Esophagus muscularis mucosa (tissue), 4 donors: ENCODE measurements at places on chromosomes 11 and 22.

- H3K27me3 ChIP-seq = no peaks in the 10 kb centered on the region
- no peak for DNase-seq
- H3K4me1 ChIP-seq = no peaks in the 10 kb centered on the region
- H3K27ac ChIP-seq = no peak overlapping the region
- H3K36me3 ChIP-seq = no peaks in the 10 kb centered on the region
- no peak overlapping the region for H3K4me3 ChIP-seq
These were observed 90.0 kb upstream of the LINC01488 start for GRCh38 chr11:69391192-69392103.

- no peak overlapping the region for H3K27ac ChIP-seq
- H3K36me3 ChIP-seq = peaks cover 8% of the 10 kb centered on the region
- H3K27me3 ChIP-seq = no peaks in the 10 kb centered on the region
- peaks cover 19% of the 10 kb centered on the region for H3K4me1 ChIP-seq
These were observed 55.6 kb downstream of the ATG16L2 start for GRCh38 chr11:72869831-72870230.

DNA sequence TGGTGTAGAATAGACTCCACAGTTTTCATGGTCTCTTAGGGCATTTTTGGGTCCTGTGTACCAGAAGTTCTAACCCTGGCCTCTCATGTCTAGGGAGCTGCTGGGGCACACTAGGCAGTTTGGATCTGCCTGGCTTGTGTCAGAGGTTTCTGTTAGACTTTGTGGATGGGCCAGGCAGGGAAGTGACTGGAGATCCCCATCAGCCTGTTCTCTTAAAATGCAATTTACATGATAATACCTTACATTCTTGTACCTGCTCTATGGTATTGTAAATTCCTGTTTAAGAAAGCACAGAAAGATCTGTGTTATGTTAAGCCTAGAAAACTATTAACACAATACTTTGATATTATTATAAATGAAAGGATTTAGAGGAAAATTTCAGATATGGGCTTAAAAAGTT, 104.0 kb downstream of the ARHGAP42 start:
- H3K4me1 ChIP-seq = peaks cover 16% of the 10 kb centered on the region
- no peak for DNase-seq
- no peak overlapping the region for H3K27ac ChIP-seq

DNA sequence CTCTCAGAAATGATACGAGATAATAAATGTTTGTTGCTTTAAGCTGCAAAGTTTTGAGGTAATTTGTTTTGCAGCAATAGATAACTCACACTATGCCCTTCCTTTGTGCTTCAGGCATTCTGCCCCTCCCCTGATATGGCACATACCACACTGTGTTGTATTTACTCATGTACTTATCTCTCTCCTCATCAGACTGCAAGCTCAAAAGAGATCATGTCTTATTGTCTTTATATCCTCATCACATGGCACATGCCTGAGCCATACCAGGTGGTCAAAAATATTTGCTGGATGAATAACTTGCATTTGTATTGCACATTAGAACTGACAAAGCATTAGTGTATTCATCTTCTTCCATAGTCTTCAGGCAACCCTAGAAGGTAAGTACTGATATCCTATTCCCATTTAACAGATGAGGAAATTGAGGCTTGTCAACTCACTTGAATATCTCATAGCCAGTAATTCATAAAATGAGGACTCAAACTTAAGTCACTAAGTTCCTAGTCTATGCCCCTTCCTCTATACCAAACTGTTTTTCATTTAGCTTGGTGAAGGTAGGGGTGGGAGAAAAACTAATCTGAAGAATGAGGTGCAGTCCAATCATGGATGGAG, 83.9 kb upstream of the EED start:
- H3K36me3 ChIP-seq = no peaks in the 10 kb centered on the region
- H3K27me3 ChIP-seq = no peaks in the 10 kb centered on the region
- H3K4me3 ChIP-seq = no peak overlapping the region
- H3K27ac ChIP-seq = no peak overlapping the region

GRCh38 chr11:61966734-61967115, 709 bp downstream of the FTH1 start:
- peak overlapping the region; percentile 93 for H3K4me3 ChIP-seq
- H3K36me3 ChIP-seq = peaks cover 44% of the 10 kb centered on the region
- H3K27me3 ChIP-seq = no peaks in the 10 kb centered on the region
- no peak for DNase-seq
- H3K4me1 ChIP-seq = peaks cover 81% of the 10 kb centered on the region

DNA sequence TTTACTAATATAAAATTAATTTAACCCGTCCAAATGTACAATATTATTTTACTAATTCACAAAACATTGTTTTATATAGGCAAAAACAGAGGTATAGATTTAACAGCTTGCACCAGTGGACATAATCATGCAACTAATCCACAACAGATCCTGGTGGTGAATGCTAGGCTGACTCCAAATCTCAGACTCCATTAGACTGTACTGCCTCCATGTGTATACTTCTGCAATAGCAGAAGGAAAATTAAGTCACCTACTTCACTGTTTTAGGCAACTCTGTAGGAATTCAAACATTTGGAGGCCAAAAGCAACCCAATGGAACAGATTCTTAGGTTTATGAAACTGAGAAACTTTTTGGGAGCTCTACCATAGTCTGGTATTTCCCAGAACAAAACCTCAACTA, 30.0 kb upstream of the RAB39A start:
- no peak for DNase-seq
- H3K4me1 ChIP-seq = no peaks in the 10 kb centered on the region
- H3K36me3 ChIP-seq = no peaks in the 10 kb centered on the region
- H3K4me3 ChIP-seq = no peak overlapping the region

GRCh38 chr11:9330387-9331384, 16.3 kb upstream of the TMEM41B start:
- no peaks in the 10 kb centered on the region for H3K36me3 ChIP-seq
- H3K27me3 ChIP-seq = no peaks in the 10 kb centered on the region
- peaks cover 4% of the 10 kb centered on the region for H3K4me1 ChIP-seq
- H3K4me3 ChIP-seq = no peak overlapping the region
- H3K27ac ChIP-seq = no peak overlapping the region

- no peaks in the 10 kb centered on the region for H3K36me3 ChIP-seq
- no peaks in the 10 kb centered on the region for H3K4me1 ChIP-seq
- H3K27ac ChIP-seq = no peak overlapping the region
- H3K4me3 ChIP-seq = no peak overlapping the region
- peak; percentile 80 for DNase-seq
These were observed 315.1 kb upstream of the API5 start for GRCh38 chr11:42996421-42997307.

GRCh38 chr11:101944923-101945322, 28.6 kb upstream of the ANGPTL5 start:
- H3K36me3 ChIP-seq = peaks cover 3% of the 10 kb centered on the region
- no peaks in the 10 kb centered on the region for H3K27me3 ChIP-seq
- no peak for DNase-seq
- H3K4me1 ChIP-seq = no peaks in the 10 kb centered on the region

DNA sequence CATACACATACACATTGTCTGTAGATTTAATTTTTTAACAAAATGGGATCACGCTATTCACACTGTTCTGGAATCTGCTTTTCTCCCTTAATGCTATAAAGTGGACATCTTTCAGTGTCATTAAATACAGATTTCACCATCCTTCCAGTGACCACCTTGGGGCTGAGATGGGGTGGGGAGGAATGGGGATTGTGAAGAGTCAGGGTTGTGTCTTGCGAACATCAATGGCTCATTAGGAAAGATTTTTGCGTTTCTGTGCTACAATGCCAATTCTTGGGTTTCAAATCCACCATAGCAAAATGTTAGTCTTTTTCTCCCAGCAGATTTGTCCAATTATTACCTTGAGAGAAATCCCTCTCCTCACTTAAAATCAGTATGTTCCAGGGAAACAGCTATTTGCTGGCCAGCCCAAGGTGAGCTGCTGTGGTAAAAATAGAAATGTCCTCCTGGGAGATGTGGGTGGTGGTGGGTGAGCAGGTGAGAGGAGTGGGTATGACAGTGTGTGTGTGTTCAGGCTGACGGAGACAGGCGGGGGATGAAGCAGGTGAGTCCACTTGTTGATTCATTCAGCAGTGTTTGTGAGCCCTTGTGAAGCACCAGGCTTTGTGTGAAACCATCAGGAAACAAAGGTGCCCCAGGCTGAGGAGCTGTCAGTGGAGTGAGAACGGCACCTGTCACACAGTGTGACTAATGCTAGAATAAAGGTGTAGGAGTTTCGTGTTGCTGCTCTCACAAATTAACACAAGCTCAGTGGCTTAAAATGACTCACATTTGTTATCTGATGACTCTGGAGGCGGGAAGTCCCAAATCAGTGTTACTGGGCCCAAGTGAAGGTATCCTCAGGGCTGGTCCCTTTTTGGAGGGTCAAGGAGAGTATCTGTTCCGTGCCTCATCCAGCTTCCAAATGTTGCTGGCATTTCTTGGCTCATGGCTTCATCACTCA, 1.7 kb upstream of the CBX6 start:
- peak overlapping the region; percentile 85 for H3K4me3 ChIP-seq
- H3K27me3 ChIP-seq = no peaks in the 10 kb centered on the region
- H3K4me1 ChIP-seq = peaks cover 41% of the 10 kb centered on the region
- DNase-seq = peak; percentile 31
- peaks cover 6% of the 10 kb centered on the region for H3K36me3 ChIP-seq

- DNase-seq = no peak
- no peak overlapping the region for H3K27ac ChIP-seq
- H3K4me1 ChIP-seq = peaks cover 7% of the 10 kb centered on the region
- H3K27me3 ChIP-seq = no peaks in the 10 kb centered on the region
These were observed 22.5 kb upstream of the DAGLA start for GRCh38 chr11:61657566-61658290.

DNA sequence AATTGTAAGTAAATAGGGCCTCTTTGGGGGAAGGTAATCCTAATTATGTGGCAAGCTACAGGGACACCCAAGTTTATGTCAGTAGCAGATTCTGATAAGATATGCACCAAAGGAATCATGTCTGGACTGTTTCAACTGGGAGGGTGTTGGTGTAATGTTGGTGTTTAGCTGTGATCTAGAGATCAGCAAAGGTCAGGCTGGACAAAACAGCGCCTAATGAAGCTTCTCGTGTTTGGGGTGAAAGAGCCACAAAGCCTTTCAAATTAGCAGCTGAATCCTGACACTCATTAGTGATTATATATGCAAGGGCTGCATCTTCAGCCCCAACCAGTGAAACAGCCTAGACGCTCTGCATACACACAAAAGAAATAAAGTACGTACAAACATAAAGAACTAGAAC, 106.3 kb downstream of the MPPED2 start:
- H3K4me1 ChIP-seq = peaks cover 37% of the 10 kb centered on the region
- H3K27me3 ChIP-seq = no peaks in the 10 kb centered on the region
- peak overlapping the region; percentile 1 for H3K27ac ChIP-seq

- no peak overlapping the region for H3K27ac ChIP-seq
- DNase-seq = peak; percentile 70
- no peak overlapping the region for H3K4me3 ChIP-seq
- no peaks in the 10 kb centered on the region for H3K36me3 ChIP-seq
- no peaks in the 10 kb centered on the region for H3K27me3 ChIP-seq
These were observed 126.2 kb upstream of the SERPIND1 start for GRCh38 chr22:20647586-20648305.

- H3K27me3 ChIP-seq = no peaks in the 10 kb centered on the region
- peaks cover 17% of the 10 kb centered on the region for H3K36me3 ChIP-seq
- peak; percentile 97 for DNase-seq
- peak overlapping the region; percentile 68 for H3K27ac ChIP-seq
- peaks cover 26% of the 10 kb centered on the region for H3K4me1 ChIP-seq
These were observed 9.6 kb upstream of the UCP3 start for GRCh38 chr11:74018331-74019005.

GRCh38 chr11:70931430-70931829, 320.9 kb downstream of the SHANK2 start:
- H3K4me1 ChIP-seq = no peaks in the 10 kb centered on the region
- H3K4me3 ChIP-seq = no peak overlapping the region
- H3K27me3 ChIP-seq = no peaks in the 10 kb centered on the region
- H3K36me3 ChIP-seq = no peaks in the 10 kb centered on the region
- H3K27ac ChIP-seq = no peak overlapping the region
- no peak for DNase-seq

DNA sequence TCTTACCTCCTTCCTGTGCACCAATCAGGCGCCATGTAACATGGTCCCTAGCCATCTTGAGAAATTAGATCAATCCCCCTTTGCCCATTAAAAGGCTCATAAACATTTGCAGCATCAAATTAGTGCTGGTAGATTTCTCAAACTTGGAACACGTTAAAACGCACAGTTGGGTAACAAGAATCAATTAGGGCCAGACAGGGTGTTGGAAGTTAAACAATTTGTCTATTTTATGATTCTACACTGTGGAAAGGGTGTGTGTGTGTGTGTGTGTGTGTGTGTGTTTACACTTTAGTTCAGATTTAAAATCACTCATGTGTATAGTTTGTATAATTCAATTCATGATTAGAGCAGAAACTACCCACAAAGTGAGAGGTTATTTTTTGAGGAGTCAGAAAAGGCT, 682.0 kb downstream of the OPCML start:
- H3K36me3 ChIP-seq = no peaks in the 10 kb centered on the region
- no peak overlapping the region for H3K27ac ChIP-seq
- H3K4me3 ChIP-seq = no peak overlapping the region
- no peaks in the 10 kb centered on the region for H3K4me1 ChIP-seq

GRCh38 chr22:31091106-31091975, 10.2 kb downstream of the SMTN start:
- H3K4me1 ChIP-seq = peaks cover 93% of the 10 kb centered on the region
- H3K4me3 ChIP-seq = peak overlapping the region; percentile 82
- no peak for DNase-seq
- peaks cover 61% of the 10 kb centered on the region for H3K36me3 ChIP-seq
- H3K27ac ChIP-seq = peak overlapping the region; percentile 99

DNA sequence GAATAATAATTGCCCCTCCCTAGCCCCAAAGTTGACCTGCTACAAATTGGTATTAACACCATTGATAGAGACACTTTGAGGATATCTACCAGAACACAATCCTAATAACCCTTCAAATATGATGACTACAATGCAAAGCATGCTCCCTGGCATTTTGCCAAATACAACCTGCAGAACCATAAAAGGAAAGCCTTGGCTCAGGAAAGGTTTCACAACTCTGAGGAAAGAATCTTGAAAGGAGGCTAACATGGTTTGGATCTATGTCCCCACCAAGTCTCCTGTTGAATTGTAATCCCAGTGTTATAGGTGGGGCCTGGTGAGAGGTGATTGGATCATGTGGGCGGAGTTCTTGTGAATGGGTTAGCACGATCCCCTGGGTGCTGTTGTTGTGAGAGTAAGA, 140.4 kb upstream of the ARHGAP42 start:
- DNase-seq = no peak
- peaks cover 6% of the 10 kb centered on the region for H3K4me1 ChIP-seq
- no peak overlapping the region for H3K27ac ChIP-seq
- H3K36me3 ChIP-seq = no peaks in the 10 kb centered on the region
- H3K4me3 ChIP-seq = no peak overlapping the region

GRCh38 chr11:94747146-94747545, 21.0 kb upstream of the AMOTL1 start:
- H3K4me1 ChIP-seq = peaks cover 51% of the 10 kb centered on the region
- no peaks in the 10 kb centered on the region for H3K36me3 ChIP-seq
- no peak overlapping the region for H3K27ac ChIP-seq
- H3K4me3 ChIP-seq = no peak overlapping the region
- no peaks in the 10 kb centered on the region for H3K27me3 ChIP-seq

- H3K27me3 ChIP-seq = no peaks in the 10 kb centered on the region
- no peak overlapping the region for H3K4me3 ChIP-seq
- no peaks in the 10 kb centered on the region for H3K36me3 ChIP-seq
- no peak for DNase-seq
These were observed 69.0 kb upstream of the ARFGAP3 start for GRCh38 chr22:42926104-42926503.

GRCh38 chr22:43535741-43536140, 123.9 kb downstream of the MPPED1 start:
- H3K27ac ChIP-seq = no peak overlapping the region
- H3K27me3 ChIP-seq = no peaks in the 10 kb centered on the region
- H3K4me3 ChIP-seq = no peak overlapping the region
- no peaks in the 10 kb centered on the region for H3K36me3 ChIP-seq
- H3K4me1 ChIP-seq = no peaks in the 10 kb centered on the region
